ENCODE measurements at places on chromosomes 1 and 21.

DNA sequence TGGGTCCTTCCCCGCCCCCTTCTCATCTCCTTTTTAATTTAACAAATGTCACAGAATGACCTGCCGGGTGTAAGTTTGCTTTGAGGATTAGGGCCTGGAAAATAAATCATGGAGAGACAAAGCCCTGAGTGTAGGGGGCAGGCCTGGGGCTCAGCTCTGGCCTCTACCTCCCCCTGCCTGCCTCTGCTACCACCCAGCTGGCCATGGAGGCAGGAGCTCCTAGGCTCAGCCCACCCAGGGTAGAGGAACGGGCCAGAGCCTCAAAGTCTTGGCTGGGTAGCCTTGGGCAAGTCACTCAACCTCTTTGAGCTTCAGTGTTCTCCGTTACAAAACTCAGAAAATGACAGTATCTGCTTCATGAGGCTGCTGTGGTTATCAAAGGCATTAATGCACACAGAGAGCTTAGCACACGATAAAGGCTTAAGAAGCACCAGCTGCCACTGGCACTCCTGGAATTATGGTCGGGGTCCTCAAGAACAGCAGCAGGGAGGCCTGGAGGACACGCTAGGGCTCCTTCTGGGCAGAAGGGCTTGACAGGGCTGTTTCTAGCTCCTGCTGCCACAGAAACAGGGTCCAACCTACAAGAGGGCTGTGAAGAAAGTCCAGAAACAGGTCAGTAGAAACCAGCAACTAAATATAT lies 39.0 kb downstream of the LRP8 start:
- ATAC-seq = no peak

DNA sequence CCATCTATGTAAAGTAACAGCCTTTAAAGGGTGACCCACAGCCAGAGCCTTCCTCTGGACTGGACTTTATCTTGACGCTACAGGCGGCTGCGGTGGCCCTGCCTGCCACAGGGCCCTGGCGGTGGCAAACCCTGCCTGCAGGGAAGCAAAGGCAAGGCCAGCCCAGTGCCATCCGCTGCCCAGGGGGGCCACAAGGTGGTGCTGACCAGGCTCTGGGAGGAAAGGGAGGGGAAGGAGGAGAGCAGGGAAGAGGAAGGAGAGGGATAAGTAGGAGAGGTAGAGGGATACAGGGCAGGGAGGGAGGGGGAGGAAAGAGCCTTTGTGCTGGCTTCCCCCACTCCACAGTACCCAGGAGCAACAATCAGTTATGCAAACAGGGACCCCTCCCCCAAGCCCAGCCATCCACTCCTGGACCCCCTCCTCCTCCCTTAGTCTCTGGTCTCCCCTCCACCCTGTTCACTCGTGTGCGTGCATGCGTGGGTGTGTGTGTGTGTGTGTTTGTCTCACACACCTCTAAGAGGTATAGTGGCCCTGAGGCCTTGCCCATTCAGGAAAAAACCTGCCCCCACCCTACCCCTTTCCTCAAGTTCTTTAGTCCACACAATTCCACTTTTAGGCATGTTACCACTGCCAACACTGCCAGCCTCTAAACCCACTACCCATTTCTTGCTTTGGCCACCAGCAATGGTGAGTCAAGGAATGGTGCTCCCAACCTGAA lies 30.3 kb downstream of the SSBP3 start:
- no peak for ATAC-seq

DNA sequence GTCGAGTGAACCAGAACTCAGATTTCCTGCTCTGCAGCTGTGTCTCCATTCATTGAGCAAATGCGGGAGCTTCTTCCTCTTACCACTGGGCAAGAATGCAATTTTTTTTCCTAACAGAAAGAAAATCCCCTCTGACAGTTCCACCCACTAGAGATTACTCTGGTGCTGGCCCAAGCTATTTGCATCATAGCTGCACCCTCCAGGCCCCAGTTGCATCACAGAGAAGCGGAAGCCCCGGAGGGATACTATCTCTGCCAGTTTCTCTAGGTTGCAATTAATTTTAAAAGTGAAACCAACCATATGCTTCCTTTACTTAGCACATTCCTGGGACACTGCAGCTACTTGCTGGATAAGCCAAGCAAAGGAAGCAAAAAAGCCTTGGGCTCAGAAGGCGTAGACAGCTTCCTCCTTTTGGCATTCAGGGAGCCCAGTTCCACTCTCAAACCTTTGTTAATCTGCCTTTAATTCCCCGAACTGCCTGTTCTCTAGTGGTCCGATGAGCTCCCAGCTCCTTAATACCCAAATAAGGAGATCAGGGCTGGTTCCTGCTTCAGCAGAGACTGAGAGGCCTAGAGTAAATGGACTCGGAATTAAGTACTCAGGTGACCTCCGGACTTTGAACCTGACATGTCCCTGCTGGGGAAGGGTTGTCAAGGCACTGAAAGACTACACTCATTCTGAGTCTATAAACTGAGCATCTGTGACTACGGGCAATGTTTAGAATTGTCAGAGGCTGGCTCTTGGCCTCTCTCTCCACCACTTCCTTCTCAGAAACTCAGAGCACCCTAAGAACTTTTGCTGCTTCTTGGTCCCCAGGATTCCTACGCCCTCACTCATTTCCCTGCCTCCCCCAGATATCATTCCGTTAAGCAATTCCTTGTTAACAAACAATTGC lies 72.5 kb upstream of the TNFSF18 start:
- peak; percentile 97 for ATAC-seq

GRCh38 chr21:41086569-41086968 lies 81.4 kb upstream of the BACE2 start:
- no peak for ATAC-seq

GRCh38 chr1:72540674-72541073 lies 258.3 kb upstream of the NEGR1 start:
- ATAC-seq = no peak

- ATAC-seq = no peak
Observed at GRCh38 chr1:63690966-63691700, 82.7 kb upstream of the ROR1 start.

DNA sequence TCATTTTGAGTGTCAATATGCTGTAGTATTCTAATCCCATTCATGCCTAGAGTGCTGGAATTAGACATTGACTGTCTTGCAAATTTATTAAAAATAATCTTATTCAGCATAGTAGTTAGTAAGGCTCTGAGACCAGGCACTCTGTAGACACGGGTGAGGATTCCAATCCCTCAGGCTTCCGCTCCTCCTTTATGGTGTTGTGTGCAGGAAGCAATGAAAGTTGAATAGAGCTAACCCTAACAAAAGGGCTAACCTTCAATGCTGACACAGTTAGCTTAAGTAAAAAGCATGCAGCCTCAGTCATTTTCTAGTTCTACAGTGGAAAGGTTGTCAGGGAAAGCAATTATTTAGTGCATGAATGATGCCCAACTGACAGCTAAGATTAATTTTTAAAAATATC lies 199.6 kb upstream of the SGIP1 start:
- no peak for ATAC-seq

DNA sequence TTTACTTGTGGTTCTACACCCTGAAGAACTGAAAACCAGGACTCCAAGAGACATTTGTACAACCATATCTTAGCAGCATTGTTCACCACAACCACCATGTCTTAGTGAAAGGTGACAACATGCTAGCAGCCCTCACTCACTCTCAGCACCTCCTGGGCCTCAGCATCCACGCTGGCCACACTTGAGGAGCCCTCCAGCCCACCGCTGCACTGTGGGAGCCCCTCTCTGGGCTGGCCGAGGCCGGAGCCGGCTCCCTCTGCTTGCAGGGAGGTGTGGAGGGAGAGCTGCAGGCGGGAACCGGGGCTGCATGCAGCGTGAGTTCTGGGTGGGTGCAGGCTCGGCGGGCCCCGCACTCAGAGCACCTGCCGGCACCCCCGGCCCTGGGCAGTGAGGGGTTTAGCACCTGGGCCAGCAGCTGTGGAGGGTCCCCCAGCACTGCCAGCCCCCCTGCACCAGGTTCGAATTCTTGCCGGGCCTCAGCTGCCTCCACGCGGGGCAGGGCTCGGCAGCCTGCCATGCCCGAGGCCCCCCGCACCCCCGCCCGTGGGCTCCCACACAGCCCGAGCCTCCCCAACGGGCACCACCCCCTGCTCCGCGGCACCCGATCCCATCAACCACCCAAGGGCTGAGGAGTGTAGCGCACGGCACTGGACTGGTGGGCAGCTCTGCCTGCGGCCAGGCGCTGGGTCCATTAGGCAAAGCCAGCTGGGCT lies 9.2 kb downstream of the C1orf159 start:
- peak; percentile 15 for ATAC-seq

GRCh38 chr1:246934765-246935164 lies 3.0 kb upstream of the AHCTF1 start:
- no peak for ATAC-seq

DNA sequence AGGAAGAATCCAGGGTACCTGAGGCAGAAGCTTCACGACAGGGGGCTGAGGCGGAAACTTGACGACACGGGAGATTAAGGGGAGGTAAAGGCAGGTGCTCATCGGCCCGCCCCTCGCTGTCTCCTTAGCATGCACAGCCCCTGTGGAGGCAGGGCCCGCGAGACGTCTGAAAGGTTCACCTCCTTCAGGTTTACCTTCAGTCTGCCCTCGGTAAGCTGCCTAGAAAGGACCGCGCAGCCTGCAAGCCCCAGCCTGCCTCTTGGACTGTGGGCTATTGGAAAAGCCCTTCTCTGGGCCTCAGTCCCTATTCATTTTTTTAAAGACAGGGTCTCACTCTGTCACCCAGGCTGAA lies 28.5 kb downstream of the KNCN start:
- no peak for ATAC-seq

- no peak for ATAC-seq
Observed at GRCh38 chr1:31054349-31054748, 11.2 kb downstream of the PUM1 start.

DNA sequence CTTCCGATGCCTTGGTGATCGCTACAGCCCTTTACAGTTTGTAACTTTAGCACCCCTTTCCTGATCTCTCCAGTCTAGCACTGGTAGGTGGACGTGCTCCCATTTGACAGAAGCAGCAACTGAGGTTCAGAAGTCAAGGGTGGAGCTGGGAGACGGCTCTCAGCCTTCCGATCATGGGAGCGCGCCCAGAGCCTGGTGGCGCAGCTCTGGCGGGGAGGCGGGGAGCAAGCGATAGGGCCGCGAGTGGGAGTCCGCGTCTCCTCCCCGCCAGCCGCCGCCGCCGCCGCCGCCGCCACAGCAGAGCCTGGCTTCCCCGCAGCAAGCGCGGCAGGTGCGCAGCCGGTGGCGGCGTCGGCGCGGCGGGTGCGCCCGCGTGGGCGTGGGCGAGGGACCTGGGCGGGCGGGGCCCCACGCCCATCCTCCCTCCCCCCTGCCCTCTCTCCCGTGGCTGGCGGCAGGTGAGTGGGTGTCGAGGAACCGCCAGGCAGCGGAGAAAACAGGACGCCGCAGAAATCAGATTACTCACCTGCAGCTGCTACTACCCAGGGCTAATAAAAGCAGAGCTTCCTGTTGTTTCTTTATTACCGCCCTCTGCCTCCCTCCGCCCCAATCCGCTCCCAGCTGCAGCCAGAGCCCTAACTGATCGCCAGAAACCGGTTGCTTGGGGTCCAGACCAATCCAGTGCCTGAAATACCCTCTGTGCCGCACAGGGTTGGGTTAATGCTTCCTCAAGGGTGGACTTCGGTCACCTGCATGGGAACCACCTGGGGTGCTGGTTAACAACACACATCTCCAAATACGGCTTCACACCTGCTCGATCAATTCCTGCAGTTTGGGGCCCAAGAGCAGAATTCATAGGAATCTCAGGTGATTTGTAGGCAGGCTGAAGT lies 60.2 kb upstream of the ID3 start:
- ATAC-seq = peak; percentile 87

GRCh38 chr21:45901061-45901690 lies 80.4 kb upstream of the COL6A1 start:
- ATAC-seq = peak; percentile 16

DNA sequence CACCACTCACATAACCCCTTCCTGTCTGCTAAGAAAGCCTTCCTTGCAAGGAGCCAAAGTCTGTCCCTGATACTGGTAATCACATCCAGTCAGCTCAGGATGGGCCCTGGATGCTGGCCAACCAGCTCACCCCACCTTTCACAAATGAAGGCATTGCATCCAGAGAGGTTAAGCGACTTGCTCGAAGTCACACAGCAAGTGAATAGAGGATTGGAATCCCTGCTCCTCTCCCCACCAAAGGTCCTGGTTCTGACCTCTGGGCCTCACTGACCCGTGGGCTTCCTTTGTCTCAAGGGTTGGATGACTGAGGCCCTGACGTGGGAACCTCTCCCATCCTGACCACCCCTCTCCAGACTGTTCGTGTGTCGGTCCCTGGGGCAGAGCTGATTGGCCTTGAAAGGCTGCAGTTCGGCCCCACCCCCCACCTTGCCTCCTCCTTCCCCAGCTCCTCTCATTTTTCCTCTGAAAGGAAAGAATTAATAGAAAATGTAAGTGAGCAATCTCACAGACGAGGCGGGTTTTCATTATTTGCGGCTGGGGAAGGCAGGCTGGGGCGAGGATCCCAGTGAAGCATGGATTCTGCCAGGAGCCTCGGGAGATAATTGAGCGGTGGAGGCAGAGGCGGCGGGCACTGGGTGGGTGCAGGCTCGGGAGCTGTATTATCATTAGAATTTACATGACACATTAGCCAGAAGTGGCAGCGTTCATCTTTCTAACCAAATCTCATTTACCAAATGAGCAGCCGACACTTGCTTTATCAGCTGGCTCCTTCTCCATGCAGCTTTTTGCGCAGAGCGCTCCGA lies 101.5 kb upstream of the CSF3R start:
- no peak for ATAC-seq

DNA sequence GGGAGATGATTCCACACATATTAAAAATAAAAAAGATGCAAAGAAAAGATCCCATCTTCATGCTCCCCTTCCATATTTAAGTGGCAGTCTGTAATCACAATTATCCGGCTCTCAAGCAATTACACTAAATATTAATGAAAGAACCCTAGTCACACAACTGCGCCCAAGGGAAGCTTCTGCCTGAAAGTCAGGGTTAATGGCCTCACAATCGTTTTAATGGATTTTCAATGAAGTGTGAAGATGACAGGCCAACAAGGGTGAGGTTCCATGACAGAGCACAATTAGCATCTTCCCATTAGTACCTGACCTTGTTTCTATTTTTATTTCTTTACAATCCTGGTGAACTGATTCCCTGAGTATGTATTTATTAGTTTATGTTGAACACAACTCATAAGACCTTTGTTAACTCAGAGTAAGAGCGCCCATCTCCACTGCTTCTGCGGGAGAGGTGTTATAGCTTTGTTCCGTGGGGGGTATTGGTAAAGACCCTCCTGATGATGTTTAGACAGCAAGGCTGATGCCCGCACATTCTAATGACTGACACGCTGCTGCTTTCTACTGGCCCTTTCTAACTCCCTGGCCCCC lies 80.9 kb downstream of the IER5 start:
- ATAC-seq = no peak

- peak; percentile 16 for ATAC-seq
Observed at GRCh38 chr1:165884690-165885304, 57.4 kb downstream of the UCK2 start.

GRCh38 chr1:93349231-93350135 lies 3.8 kb downstream of the DR1 start:
- ATAC-seq = no peak

- ATAC-seq = peak; percentile 79
Observed at GRCh38 chr1:242055749-242056320, 56.9 kb upstream of the MAP1LC3C start.

DNA sequence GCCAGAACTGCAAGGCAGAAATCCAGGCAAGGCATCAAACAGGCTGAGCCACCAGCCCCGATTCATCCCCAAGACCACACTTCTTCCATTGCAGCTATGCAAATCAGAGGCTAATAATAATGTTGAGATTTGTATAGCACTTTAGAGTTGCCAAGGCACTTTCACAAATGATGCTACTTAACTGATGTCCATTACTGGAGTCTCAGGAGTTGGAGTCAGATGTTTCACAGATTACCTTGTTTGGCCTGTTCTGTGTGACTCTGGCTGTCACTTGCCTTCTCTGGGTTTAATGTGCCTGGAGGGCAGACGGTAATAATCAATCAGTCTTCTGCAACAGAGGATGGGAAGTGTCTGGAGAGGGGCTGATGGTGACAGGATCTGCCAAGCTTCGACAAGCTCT lies 40.8 kb upstream of the MPZL1 start:
- no peak for ATAC-seq
